ENCODE measurements at places on chromosomes 3 and 15.

- H3K27ac ChIP-seq: no peak overlapping the region
- H3K4me1 ChIP-seq: peaks cover 28% of the 10 kb centered on the region
- no peaks in the 10 kb centered on the region for H3K36me3 ChIP-seq
- peak; percentile 10 for DNase-seq
Measured at GRCh38 chr3:69368129-69368741, 17.7 kb downstream of the FRMD4B start.

DNA sequence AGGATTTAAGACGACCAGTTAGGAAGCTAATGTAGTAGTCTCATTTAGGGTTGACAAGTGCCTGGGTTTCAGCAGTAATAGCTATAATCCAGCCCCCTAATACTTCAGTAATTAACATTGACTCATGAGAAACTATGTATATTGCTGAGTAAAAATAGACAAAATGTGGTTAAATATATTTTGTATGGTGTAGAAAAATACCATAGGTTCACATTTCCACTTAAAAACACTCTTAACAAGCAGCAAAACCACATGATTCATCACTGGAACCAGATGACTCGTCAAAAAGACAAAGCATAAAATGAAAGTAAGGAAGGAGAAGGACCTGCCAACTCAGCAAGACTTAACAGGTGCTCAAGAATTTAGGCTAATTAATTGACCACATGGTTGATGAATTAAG is 288.9 kb downstream of the EFHB start:
- no peak overlapping the region for H3K27ac ChIP-seq
- H3K4me3 ChIP-seq: no peak overlapping the region
- H3K36me3 ChIP-seq: no peaks in the 10 kb centered on the region
- H3K27me3 ChIP-seq: no peaks in the 10 kb centered on the region
- peaks cover 26% of the 10 kb centered on the region for H3K4me1 ChIP-seq

DNA sequence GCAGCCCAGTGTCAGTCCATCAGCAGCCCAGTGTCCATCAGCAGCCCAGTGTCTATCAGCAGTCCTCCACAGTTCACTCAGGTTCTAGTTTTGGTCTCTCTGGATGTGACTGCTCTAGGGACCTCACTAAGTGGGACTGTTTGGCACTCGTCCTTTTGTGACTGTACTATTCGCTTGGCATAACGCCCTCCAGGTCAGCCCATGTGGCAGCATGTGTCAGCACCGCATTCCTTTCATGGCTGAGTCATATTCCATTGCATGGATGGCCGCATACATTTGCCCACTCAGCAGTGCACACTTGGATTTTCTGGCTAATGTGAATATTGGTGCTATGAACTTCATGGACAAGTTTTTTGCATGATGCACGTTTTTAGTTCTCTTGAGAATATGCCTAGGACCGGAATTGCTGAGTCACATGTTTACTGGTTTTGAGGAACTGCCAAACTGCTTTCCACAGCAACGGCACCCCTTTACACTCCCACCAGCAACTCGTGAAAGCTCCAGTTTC is 16.4 kb downstream of the CHST13 start:
- no peak for DNase-seq
- H3K36me3 ChIP-seq: no peaks in the 10 kb centered on the region
- H3K4me3 ChIP-seq: no peak overlapping the region
- H3K27me3 ChIP-seq: peaks cover 17% of the 10 kb centered on the region

DNA sequence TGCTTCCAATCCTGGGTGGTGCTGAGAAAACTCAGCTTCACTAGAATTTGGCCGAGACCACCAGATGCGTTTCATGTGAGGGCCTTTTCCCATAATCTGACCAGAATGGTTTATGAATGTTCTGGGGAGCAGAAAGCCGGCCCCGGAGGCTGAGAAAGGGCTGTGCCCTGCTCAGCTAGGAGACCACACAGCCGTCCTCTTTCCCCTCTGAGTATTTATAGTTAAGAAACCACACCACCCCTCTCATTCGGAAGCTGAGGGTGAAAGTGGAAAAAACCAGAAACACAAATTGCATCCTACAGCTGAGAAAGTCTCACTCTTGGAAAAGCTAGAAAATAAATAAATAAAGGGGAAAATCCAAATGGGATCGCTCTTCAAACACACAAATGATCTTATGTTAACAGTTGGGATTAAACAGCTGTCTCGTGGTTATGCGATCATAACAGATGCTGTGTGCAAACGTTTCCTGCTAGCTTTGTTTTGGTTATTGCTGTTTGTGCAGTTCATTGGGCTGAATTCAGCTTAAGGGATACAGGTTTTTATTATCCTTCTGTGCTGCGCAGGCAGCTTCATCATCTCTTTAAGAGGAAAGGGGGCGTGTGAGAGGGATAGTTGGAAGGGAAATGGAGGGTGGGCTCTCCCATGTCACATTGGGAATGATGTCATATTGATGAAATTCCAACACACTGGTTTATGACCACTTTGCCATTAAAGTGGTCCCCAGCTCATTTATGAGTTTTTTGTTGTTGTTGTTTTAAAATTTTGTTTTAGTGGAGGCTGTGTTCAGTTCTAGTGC is 1026.2 kb upstream of the NR2F2 start:
- H3K27me3 ChIP-seq: peaks cover 12% of the 10 kb centered on the region

DNA sequence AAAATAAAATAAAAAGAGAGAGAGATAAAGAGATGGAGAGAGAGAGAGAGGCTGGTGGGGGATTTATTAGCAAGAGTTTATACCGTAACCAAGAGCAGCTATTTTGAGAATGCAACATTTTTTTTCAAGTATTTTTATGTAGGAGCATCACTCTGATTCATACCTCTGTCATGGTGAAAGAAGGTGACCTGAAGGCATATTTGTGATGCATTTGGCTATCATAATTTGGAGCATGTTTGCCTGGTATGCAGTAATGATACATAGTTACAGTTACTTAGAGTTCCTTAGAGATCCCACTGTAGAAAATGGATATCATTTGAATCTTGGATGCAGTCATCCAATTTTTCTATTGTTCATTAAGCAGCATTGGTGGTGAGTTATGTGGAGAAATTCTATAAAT is 1472.4 kb downstream of the SI start:
- no peak overlapping the region for H3K4me3 ChIP-seq
- H3K4me1 ChIP-seq: no peaks in the 10 kb centered on the region
- no peaks in the 10 kb centered on the region for H3K27me3 ChIP-seq
- H3K36me3 ChIP-seq: no peaks in the 10 kb centered on the region
- no peak overlapping the region for H3K27ac ChIP-seq

GRCh38 chr3:175242243-175242642 is 383.1 kb downstream of the NAALADL2 start:
- no peaks in the 10 kb centered on the region for H3K27me3 ChIP-seq
- no peak for DNase-seq
- no peak overlapping the region for H3K27ac ChIP-seq
- H3K36me3 ChIP-seq: no peaks in the 10 kb centered on the region

DNA sequence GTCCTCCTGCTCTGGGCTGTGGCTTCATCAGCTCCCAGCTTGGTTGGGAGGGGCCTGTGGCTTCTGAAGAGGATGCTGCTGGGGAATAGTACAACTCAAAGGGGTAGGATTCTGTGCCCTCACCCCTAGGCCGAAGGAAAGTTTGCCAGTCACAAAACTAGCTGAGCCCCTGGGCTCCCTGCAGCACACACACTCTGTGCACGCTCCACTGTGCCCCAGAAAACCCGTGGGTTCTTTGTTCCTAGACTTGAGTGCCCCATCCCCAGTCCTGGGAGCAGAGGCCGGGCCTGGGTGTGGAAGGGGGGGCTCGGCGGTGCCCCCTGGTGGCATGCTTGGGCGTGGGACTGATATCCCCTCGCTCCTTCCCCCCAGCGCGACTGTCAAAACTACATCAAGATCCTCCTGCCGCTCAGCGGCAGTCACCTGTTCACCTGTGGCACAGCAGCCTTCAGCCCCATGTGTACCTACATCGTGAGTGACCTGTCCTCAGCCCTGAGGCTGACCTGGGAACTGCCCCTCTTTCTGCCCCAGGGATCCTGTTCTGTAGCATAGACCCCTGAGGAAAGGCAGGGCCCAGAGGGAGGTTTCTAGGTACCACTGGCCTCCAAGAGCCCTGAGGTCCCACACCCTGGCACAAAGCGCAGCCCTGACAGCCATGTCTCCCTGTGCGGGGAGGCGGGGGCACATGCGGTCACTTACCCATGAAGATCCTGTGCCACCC is 14.2 kb downstream of the CIB1 start:
- H3K4me1 ChIP-seq: peaks cover 59% of the 10 kb centered on the region
- DNase-seq: peak; percentile 69
- peak overlapping the region; percentile 96 for H3K27ac ChIP-seq
- H3K27me3 ChIP-seq: no peaks in the 10 kb centered on the region
- H3K4me3 ChIP-seq: peak overlapping the region; percentile 73
- peaks cover 24% of the 10 kb centered on the region for H3K36me3 ChIP-seq

DNA sequence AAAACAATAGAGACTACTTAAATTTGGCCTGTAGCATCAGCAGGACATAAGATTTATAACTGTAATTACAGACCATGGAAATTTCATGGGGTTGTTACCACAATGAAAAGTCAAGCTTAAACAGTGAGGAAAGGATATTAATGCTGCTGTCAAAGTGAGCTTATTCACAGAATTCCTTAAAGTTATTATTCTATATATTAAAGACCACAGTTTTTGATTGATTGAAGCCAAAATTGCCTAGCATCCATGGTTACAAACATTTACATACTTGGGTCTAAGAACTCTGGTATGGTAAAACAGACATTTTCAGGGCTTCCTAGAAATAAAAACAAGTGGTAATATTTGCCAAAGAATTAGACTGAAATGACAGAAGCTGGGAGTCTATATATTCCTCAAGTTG is 248.6 kb downstream of the ATP8B4 start:
- peaks cover 5% of the 10 kb centered on the region for H3K27me3 ChIP-seq
- no peaks in the 10 kb centered on the region for H3K4me1 ChIP-seq
- H3K4me3 ChIP-seq: no peak overlapping the region
- DNase-seq: no peak
- no peak overlapping the region for H3K27ac ChIP-seq

DNA sequence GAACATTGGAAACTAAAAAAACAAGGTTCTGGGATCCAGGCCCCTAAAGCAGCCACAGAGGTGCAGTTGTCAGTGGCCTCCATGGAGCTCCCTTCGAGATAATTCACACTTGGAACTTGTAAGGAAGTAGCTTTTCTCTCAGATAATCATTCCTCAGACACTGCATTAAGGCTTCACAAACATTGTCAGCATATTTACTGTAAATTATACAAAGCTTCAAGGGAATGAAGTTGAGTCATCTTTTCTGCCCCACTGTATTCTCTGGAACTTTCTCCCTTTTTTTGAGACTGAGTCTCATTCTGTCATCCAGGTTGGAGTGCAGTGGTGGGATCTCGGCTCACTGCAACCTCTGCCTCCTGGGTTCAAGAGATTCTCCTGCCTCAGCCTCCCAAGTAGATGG is 7.1 kb downstream of the BLOC1S6 start:
- peaks cover 23% of the 10 kb centered on the region for H3K36me3 ChIP-seq
- H3K27ac ChIP-seq: no peak overlapping the region
- no peaks in the 10 kb centered on the region for H3K27me3 ChIP-seq
- H3K4me3 ChIP-seq: no peak overlapping the region

GRCh38 chr15:59273234-59273633 is 66.6 kb downstream of the LDHAL6B start:
- no peaks in the 10 kb centered on the region for H3K36me3 ChIP-seq
- DNase-seq: no peak
- H3K27me3 ChIP-seq: no peaks in the 10 kb centered on the region

- no peak overlapping the region for H3K27ac ChIP-seq
- H3K4me3 ChIP-seq: no peak overlapping the region
- no peak for DNase-seq
Measured at GRCh38 chr15:35680951-35681350, 135.0 kb upstream of the DPH6 start.

GRCh38 chr3:121992601-121993560 is 29.2 kb downstream of the ILDR1 start:
- H3K4me3 ChIP-seq: peak overlapping the region; percentile 69
- peak overlapping the region; percentile 94 for H3K27ac ChIP-seq
- H3K27me3 ChIP-seq: no peaks in the 10 kb centered on the region
- DNase-seq: peak; percentile 34
- H3K36me3 ChIP-seq: peaks cover 8% of the 10 kb centered on the region

DNA sequence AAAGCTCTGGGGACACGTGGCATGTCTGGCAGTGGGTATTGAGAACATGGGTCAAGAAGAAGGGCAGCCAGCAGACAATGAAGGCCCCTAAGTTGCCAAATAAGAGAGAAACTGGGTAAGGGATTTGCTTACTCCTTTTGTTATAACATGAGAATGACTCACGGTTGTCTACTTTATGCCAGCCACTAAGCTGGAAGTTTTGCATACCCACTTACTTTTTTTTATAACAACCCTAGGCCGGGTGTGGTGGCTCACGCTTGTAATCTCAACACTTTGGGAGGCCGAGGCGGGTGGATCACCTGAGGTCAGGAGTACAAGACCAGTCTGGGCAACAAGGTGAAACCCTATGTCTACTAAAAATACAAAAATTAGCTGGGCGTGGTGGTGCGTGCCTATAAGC is 50.0 kb downstream of the DRD3 start:
- H3K27me3 ChIP-seq: peaks cover under 1% of the 10 kb centered on the region
- H3K4me3 ChIP-seq: no peak overlapping the region
- no peak overlapping the region for H3K27ac ChIP-seq
- H3K4me1 ChIP-seq: no peaks in the 10 kb centered on the region
- DNase-seq: no peak

DNA sequence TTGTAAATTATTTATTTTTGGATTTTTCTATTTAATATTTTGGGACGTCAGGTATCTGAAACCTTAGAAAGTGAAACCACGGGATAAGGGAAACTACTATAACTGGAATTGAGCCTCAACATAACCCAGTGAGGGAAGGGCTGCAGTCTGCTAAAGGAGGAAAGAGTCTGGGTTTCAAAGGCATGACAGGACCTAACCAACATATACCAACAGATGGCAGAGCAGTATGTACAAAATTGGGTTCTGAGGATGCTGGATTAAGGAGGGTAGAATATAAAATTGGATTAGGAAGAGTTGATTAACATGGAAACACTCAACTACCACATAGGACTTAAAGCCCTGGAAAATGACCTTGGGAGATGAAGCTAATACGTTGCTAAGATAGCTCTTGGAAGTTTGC is 603.5 kb downstream of the MECOM start:
- peaks cover under 1% of the 10 kb centered on the region for H3K27me3 ChIP-seq
- H3K36me3 ChIP-seq: no peaks in the 10 kb centered on the region
- no peaks in the 10 kb centered on the region for H3K4me1 ChIP-seq
- no peak overlapping the region for H3K4me3 ChIP-seq
- H3K27ac ChIP-seq: no peak overlapping the region
- no peak for DNase-seq

DNA sequence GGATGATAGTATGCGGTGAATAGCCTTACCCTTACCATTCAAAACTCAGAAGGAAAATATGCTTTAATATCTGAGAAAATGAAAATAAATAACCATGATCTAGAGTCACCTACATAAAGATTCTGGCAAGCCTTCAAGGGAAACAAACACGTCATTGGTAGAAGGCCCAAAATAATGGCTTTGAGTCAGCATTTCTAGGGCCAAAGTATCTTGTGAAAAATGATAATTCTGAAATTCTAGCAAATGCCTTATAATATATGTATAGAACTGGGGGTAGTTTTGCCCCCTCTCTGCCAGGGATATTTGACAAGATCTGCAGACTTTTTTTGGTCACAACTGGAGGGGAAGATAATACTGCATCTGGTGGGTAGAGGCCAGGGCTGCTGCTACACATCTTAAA is 15.4 kb downstream of the PLSCR1 start:
- H3K4me1 ChIP-seq: no peaks in the 10 kb centered on the region
- no peak overlapping the region for H3K27ac ChIP-seq
- H3K4me3 ChIP-seq: no peak overlapping the region
- no peaks in the 10 kb centered on the region for H3K27me3 ChIP-seq
- H3K36me3 ChIP-seq: peaks cover 11% of the 10 kb centered on the region
- DNase-seq: no peak
